Prostate gland (tissue), 2 donors: ENCODE measurements at places on chromosomes 7 and 10. TPM values are rescaled to one million over a fixed set of nuclear protein-coding genes. Genes with fewer than 3 reads are reported as not detected.

DNA sequence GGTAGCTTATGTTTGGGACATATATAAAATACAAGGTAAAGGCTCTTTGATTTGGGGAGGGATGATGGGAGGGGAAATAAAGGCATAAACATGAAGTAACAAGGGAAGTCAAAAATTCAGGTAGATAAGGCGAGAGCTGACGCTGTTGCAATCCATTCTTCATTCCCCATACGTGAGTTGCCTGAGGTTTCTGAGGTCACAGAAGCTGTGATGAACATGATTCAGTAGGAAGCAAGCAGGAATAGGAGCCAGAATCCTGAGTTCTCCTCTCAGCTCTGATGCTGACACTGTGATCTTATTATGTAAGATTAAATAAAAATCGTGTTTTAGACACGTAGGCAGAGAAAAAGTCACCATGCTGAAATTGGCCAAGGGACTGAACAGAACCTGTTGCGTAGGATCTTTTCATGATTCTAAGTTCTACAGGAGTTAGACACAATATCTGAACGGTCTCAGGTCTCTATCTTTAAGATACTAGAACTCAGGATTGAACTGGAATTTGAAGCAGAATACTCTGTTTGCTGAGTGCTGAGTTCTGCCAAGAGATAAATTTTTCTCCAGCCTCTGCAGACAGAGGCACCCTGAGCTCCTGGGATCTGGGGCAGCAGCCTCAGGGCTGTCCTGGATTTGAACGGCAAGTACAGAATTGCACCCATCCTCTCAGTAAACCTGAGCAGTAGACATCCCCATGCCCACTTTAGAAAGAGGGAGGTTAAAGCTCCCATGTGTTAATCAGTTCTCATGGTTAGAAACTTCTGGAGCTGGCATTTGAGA, 21.0 kb downstream of the KLF6 start:
- H3K4me3 ChIP-seq: no peak overlapping the region
- no peaks in the 10 kb centered on the region for H3K27me3 ChIP-seq
- no peak overlapping the region for H3K27ac ChIP-seq

DNA sequence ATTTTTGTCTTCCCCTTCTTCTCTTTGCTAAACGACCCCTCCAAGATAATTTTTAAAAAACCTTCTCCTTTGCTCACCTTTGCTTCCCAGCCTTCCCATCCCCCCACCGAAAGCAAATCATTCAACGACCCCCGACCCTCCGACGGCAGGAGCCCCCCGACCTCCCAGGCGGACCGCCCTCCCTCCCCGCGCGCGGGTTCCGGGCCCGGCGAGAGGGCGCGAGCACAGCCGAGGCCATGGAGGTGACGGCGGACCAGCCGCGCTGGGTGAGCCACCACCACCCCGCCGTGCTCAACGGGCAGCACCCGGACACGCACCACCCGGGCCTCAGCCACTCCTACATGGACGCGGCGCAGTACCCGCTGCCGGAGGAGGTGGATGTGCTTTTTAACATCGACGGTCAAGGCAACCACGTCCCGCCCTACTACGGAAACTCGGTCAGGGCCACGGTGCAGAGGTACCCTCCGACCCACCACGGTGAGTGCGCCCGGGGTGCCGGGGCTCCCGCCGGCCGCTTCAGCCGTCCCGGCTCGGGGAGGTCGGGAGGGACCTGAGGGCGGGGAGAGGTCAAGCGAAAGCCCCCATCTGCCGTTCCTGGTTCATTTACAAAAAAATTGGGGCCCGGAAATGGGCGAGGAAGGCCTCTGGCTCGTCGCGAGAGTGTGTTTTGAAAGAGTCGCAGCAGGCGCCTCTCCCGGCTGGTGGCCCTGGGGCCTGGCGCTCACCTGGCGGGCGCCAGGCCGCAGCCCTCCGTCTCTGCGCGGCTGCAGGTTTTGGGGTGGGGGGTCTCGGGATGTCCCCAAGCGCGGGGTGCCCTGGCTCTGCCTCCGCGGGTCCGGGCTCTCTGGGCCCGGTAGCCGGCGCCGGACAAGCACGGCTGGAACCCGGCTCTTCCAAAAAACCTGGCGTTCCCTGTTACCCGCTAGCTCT, 1.2 kb downstream of the GATA3 start:
- no peak for DNase-seq
- H3K4me3 ChIP-seq: peak overlapping the region; percentile 59
- H3K27ac ChIP-seq: peak overlapping the region; percentile 75
- H3K36me3 ChIP-seq: no peaks in the 10 kb centered on the region
- H3K27me3 ChIP-seq: peaks cover 16% of the 10 kb centered on the region

The ANKRD1 gene
- total RNA-seq: not detected

The MYPN gene
- 1.5 TPM for total RNA-seq

The ICA1 gene
- 49.1 TPM for total RNA-seq

GRCh38 chr7:35529713-35530112, 165.2 kb downstream of the HERPUD2 start:
- no peak for DNase-seq
- H3K4me1 ChIP-seq: no peaks in the 10 kb centered on the region
- H3K27ac ChIP-seq: no peak overlapping the region
- no peak overlapping the region for H3K4me3 ChIP-seq
- H3K27me3 ChIP-seq: peaks cover 2% of the 10 kb centered on the region
- no peaks in the 10 kb centered on the region for H3K36me3 ChIP-seq

- H3K27me3 ChIP-seq: no peaks in the 10 kb centered on the region
- H3K36me3 ChIP-seq: no peaks in the 10 kb centered on the region
Measured at GRCh38 chr10:100143756-100144155, 42.1 kb downstream of the ERLIN1 start.

DNA sequence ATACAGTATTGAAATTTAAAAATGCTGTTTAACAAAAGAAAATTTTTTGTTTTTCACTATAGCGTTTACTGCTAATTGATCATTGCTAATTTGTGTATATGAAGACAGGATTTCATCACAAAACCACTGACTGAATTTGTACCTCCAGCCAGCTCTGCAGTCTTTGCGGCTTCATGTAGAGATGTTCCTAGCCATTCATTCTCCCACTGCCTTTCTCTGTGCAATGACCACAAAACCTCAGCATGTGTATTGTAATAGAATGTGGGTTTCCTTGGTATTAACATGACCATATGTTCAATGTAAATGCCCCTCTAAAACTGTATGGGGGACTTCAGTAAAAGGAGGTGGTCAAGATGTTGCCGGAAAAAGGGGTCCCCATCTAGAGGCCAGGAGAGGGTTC, 81.1 kb upstream of the STEAP1B start:
- no peak overlapping the region for H3K4me3 ChIP-seq
- no peak overlapping the region for H3K27ac ChIP-seq
- H3K4me1 ChIP-seq: no peaks in the 10 kb centered on the region

- H3K27ac ChIP-seq: no peak overlapping the region
- H3K27me3 ChIP-seq: no peaks in the 10 kb centered on the region
Measured at GRCh38 chr7:16528520-16528919, 1.9 kb downstream of the LRRC72 start.

- no peak overlapping the region for H3K4me3 ChIP-seq
- H3K4me1 ChIP-seq: no peaks in the 10 kb centered on the region
- DNase-seq: no peak
- H3K36me3 ChIP-seq: no peaks in the 10 kb centered on the region
- H3K27me3 ChIP-seq: no peaks in the 10 kb centered on the region
- no peak overlapping the region for H3K27ac ChIP-seq
Measured at GRCh38 chr7:35701287-35701900, 6.5 kb upstream of the HERPUD2 start.

The KLLN gene
- 1.1 TPM for total RNA-seq

The UCN3 gene
- total RNA-seq: not detected

DNA sequence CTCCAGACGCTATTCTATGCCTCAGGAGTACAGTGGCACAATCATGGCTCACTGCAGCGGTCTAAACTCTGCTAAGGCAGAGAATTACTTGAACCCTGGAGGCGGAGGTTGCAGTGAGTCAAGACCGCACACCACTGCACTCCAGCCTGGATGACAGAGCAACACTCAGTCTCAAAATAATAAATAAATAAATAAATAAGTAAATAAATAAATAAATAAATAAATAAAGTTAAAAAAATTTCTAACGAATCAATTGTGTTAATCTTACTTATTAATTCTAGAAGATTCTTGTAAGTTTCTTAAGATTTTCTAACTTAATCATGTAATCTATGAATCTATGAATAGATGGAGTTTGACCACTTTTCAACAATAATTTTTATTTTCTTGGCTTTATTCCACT, 621.4 kb upstream of the POT1 start:
- no peak overlapping the region for H3K4me3 ChIP-seq
- no peak overlapping the region for H3K27ac ChIP-seq
- no peaks in the 10 kb centered on the region for H3K36me3 ChIP-seq
- no peaks in the 10 kb centered on the region for H3K4me1 ChIP-seq

DNA sequence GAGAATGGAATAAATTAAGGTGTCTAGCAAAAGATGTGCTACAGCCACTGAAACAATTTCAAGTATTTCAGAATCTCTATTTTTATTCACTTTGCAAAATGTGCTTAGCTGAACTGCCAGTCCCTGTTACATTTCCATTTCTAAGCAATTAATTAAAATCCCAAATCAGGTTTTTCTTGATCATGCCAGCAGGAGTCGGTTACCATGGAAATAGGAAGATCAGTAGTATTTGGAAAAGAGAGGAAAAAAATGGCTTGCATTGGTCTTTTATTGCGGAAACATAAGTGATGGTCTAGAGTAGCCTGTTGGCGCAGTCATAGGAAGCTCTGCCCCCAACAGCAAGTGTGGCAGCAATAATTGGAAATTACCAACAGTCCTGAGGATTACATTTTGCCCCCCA, 867.1 kb downstream of the GATA3 start:
- DNase-seq: no peak
- H3K36me3 ChIP-seq: no peaks in the 10 kb centered on the region
- H3K4me3 ChIP-seq: no peak overlapping the region
- no peaks in the 10 kb centered on the region for H3K4me1 ChIP-seq
- no peak overlapping the region for H3K27ac ChIP-seq
- H3K27me3 ChIP-seq: no peaks in the 10 kb centered on the region

The NPSR1 gene
- total RNA-seq: not detected

The SPDYE2 gene
- total RNA-seq: not detected

The MEOX2 gene
- total RNA-seq: 0.46 TPM

GRCh38 chr10:62839590-62839989, 23.4 kb upstream of the EGR2 start:
- no peaks in the 10 kb centered on the region for H3K4me1 ChIP-seq
- no peak overlapping the region for H3K27ac ChIP-seq
- no peaks in the 10 kb centered on the region for H3K27me3 ChIP-seq
- no peak overlapping the region for H3K4me3 ChIP-seq

DNA sequence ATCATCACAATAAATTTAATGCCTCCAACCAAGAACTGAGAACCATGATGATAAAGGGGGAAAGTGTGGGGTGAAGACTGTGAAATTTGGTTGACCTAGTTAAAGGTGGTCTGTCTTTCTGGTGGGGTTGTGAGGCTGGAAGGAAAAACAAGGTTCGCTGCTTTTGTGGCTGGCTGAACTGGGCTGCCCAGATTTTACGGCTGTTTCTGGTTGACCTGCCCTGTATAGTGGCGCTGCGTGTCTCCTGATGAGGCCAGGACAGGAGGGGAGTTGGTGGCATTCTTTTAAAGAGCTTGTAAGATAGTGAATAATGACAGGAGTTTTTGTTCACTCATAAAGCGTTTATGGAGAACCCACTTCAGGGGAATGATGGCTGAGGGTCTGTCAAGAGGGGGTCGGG, 101.8 kb downstream of the CYP26A1 start:
- no peak for DNase-seq
- H3K4me1 ChIP-seq: no peaks in the 10 kb centered on the region
- no peak overlapping the region for H3K27ac ChIP-seq
- H3K27me3 ChIP-seq: no peaks in the 10 kb centered on the region
- H3K4me3 ChIP-seq: no peak overlapping the region
